ENCODE measurements at places on chromosomes 4 and X.

- DNase-seq: no peak
Measured at GRCh38 chr4:72366601-72367000, 202.4 kb downstream of the ADAMTS3 start.

GRCh38 chrX:130887376-130887775 lies 15.6 kb downstream of the ENOX2 start:
- no peak for DNase-seq

- DNase-seq: no peak
Measured at GRCh38 chrX:111047575-111047974, 48.4 kb upstream of the PAK3 start.

DNA sequence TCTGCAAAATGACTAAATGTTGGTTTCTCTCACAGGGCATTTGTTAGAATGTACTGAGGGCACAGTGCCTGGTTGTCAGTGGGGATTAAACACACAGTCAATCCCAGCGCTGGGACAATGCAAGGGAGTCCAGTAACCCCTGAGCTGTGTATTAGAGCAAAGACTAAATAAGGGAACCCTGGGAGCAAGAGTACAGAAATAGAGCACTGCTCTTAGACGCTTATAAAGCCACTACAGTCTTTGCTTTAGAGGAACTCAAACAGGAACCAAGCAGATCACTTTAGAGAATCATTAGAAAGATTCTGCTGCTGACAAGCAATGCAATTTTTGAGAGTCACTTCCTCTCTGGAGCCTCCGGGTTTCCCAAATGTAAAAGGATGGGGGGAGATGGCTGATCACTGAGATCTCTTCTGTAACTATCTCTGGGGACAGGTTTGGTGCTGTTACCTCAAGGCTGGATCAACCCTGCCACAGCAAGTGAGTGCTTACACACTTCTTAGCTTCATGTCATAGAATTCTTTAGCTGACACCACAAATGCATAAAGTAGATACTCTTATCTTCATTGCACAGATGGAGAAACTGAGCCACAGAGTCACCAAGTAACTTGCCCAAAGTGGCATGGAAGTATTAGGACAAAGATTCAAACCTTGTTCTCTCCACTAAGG lies 137.8 kb upstream of the CPEB2 start:
- no peak for DNase-seq

DNA sequence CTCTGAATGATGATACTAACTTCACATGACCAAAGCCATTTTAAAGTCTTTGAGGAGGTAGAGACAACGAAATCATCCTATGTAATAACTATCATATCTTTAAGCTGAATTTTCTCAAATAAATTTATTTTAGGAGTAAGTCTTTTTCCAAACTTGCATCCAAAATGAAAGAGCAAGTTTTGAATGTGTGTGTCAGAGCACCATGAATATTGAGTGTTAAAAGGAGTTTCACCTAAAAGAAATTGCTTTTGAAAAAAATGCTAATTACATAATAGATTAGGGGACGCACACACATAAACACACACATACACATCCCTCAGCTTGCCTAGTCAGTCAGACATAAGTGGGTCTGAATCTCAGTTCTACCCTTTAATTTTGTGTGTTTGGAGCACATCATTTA lies 1.9 kb downstream of the ANK2 start:
- no peak for DNase-seq

- no peak for DNase-seq
Measured at GRCh38 chrX:24259544-24260240, 54.2 kb downstream of the SUPT20HL2 start.

GRCh38 chr4:37725718-37726117 lies 39.5 kb upstream of the RELL1 start:
- DNase-seq: no peak

DNA sequence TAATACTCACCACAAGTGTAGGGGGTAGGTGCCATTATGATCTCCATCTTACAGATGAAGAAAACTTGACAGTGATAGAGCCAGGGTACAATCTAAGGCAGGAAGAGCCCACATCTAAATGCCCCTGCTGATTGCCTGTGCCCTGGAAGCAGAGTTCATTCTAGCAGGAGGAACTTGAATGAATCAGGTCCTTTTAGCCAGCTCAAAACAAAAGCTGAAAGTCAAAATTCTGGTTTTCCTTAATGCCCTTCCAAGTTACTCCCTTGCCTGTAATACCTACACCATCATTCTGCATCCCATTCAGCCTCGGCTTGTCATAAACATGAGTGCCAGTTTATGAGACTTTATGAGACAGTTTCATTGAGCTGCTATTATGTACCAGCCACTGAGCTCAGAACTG lies 89.6 kb downstream of the SCD5 start:
- no peak for DNase-seq

DNA sequence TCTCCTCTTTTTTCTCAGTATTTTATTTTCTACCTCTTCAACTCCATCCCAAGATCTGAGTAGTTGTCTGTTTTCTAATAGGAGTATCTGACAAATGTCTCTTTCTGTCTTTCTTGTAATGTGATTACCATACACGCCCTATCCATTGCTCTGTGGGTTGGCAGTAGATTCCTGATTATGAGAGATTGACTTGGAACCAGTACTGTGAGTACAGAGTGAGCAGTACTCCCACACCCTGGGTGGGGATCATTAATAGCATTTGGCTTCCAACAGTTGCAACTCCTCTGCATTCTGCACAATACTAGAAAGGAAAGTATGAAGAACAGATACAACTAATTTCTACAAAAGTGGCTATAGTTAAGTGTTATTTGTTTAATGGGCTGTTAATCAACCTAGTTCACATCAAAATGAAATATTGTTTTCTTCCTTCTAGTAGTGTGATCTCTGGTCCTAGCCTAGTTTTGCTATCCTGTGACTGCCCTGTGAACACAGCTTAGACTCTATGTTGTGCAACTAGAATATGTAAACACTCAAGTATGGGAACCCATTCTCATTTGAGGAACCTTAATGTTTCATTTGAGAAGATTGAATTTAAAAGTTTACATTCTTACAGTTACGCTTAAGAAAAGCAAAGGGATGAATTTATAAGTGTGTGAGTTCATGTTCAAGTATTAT lies 112.9 kb downstream of the PTPN13 start:
- DNase-seq: no peak

DNA sequence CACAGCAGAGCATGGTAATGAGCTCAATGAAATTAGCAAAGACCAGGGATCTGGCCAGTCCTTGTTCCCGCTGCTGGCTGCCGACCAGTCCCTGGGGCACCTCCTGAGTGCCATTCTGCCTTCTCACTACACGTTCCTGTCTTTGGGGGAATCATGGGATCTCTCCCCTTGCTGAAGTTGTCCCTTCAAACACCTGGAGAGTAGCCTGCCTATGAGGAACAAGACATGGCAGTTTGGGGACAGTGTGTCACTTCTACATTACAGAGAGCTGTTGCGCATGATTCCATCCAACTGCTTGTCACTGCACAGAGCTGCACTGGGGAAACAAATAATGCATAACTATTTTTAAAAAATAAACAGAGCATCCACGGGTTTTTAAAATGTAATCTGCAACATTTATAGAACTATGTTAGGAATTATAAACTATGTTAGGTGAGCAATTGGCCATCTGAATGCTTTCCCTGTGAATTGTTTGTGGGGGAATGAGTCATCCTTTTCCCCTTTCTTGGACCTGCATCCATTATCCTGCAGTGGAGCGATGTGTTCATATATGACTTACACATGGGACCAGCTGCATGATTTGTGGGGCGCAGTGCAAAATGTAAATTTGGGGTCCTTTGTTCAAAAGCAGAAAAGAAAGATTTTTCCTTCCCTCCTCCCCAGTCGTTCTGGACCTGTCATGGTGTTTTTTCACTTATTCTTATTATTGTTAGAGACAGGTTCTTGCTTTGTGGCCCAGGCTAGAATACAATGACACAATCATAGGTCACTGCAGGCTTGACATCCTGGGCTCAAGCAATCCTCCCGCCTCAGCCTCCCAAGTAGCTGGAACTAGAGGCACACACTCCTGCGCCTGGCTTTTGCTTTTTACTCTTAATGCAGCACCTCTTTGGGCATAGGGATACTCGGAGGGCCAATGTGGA lies 115.0 kb upstream of the TBL1X start:
- DNase-seq: no peak

GRCh38 chr4:110099638-110100037 lies 98.8 kb downstream of the ELOVL6 start:
- DNase-seq: no peak

- no peak for DNase-seq
Measured at GRCh38 chrX:131987252-131987651, 35.9 kb upstream of the STK26 start.

GRCh38 chr4:49036528-49036927 lies 50.5 kb downstream of the CWH43 start:
- no peak for DNase-seq

DNA sequence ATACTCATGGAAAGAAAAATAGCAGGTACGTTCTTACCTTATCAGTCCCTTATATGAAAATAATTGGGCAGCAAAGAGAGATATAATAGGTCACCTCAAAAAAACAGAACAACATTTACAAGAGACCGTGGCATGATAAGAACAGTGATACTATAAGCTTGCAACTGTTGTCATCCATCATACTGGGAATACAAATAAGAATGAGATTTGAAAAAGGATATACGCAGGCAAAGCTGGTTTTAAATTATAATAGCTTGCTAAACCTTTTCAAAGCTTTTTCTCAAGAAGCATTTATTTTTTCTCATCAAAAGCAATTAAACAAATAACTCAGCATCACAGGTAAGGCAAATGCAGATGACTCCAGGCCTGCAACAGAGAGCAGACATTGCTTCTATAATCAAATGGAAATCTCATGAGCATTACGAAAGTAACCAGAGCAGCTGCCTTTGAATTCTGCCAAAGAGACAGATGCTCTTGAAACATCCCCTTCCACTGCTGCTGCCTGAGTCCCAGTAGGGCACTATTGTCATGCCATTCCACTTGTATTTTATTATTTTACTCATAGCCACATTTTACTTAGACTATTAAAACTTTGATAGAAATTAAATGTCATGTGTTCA lies 620.6 kb upstream of the GNPDA2 start:
- no peak for DNase-seq

- DNase-seq: no peak
Measured at GRCh38 chr4:21709031-21709430, 239.5 kb downstream of the KCNIP4 start.

- DNase-seq: no peak
Measured at GRCh38 chr4:57492251-57492878, 382.2 kb upstream of the IGFBP7 start.

GRCh38 chrX:11427453-11428071 lies 134.3 kb downstream of the AMELX start:
- no peak for DNase-seq

- DNase-seq: no peak
Measured at GRCh38 chr4:156974264-156974663, 2.7 kb upstream of the PDGFC start.

- DNase-seq: no peak
Measured at GRCh38 chr4:35757836-35758235, 486.5 kb downstream of the ARAP2 start.

DNA sequence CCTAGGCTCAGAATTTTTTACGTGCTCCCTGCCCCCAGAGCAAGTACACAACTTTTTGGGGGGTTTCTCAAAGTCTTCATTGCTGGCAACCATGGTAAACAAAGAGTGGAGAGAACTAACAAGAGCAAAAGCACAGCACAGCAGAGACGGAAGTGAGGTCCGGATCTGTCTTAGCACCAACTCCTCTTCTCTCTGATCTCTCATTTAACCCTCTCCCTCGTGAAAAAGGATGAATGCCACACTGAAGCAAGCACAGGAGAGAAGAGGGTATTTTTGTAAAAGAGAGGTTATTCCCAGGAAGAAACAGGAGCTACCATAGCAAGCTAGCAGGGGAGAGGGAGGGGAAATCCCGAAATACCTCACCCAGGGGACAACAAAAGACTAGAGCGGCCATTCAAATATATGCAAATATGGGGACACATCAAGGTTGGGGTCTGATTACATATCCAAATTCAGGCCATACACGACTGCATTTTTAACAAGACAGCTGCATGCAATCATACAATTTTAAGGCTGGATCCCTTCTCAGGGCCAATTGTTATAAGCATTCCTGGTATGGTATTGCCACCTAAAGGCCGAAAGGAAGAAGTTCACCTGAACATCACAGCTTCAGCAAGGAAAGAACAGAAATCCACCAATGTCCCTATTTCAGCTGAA lies 46.6 kb downstream of the CD40LG start:
- DNase-seq: peak; percentile 12

GRCh38 chrX:41923978-41924683 lies 777 bp upstream of the CASK start:
- DNase-seq: peak; percentile 10

DNA sequence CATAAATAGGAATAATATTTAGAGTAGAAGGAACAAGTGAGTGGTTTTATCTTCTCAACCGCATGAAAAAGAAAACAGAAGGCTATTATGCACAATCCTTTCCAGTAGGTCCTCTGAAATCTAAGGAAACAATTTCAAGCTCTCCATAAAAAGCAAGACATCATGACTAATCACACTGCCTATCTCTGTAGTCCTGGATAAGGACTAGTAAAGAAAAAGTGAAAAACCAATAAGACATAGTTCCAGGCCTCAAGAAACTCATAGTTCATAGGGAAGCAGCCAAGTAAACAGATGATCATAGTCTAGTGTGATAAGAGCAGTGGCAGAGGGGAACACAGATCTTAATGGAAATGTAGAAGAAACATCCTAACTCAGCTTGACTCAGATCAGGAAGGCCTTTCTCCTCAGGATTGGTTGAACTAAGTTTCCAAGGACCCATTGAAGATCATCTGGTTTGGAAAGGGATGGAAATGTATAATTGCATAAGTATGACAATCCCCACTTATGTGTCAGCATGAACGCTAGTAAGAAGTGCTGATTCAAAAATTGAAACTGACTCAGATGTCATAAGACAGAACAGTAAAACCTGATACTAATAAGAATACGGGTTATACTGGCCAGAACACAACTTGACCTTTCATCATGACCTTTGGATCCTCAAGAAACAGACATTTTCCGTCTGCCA lies 155.3 kb downstream of the GRIA3 start:
- no peak for DNase-seq

DNA sequence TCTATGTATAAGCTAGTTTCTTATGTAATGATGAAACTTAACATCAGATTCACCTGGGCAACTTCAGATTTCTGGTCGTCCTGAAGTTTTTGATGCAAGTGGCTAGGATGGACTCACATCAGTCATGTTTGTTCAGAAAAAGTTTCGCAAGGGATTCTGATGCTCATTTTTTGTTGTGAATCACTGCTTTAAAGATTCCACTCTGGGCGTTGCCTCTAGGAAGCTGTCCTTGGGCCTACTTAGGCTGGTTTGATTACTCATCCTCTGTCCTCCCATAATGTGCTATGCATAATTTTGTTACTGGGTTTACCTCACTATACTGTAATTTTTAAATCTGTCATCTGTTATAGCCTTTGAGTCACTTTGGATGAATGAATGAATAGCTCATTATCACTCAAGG lies 30.8 kb downstream of the HERC3 start:
- no peak for DNase-seq

GRCh38 chrX:38992441-38993096 lies 191.3 kb downstream of the MID1IP1 start:
- no peak for DNase-seq

GRCh38 chrX:138692591-138692990 lies 18.9 kb downstream of the FGF13 start:
- no peak for DNase-seq

Data from T-helper 17 cell (primary cell).